Stimulated activated CD4-positive, alpha-beta T cell treated with anti-CD3 and anti-CD28 coated beads, Interleukin-15, amount 100 ng/mL, for 1 hour (primary cell): ENCODE measurements at places on chromosomes 7 and 10.

DNA sequence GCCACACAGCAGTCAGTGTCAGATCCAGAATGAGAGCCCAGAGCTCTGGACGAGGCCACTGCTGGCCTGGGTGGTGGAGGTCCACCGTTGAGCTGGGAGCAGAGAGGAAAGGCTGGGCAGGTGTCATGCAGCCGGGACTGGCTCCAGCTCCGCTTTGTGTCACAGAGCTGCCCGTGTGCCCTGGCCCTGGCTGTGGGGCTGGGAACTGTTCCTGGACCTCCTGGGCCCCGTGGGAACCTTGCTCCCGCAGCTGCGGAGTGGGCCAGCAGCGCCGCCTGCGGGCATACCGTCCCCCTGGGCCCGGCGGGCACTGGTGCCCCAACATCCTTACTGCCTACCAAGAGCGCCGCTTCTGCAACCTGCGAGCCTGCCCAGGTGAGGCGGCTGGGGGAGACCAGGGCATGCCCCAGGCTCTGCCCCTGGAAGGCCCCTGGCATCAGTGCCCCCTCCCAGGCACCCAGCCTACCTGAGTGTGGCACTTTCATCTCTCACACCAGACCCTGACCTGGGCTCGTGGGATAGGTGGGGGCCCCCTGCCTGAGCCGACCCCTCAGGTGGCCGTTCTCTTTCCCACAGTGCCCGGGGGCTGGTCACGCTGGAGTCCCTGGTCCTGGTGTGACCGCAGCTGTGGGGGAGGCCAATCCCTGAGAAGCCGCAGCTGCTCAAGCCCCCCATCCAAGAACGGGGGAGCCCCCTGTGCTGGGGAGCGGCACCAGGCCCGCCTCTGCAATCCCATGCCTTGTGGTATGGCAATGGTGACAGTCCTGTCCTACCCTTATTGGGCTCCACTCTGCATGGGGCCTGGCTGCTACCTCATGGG is 18.8 kb upstream of the ZNF862 start:
- DNase-seq = no peak

GRCh38 chr7:65746398-65746669 is 126.5 kb upstream of the VKORC1L1 start:
- DNase-seq = no peak

GRCh38 chr7:132061937-132062336 is 505.5 kb upstream of the PODXL start:
- no peak for DNase-seq

DNA sequence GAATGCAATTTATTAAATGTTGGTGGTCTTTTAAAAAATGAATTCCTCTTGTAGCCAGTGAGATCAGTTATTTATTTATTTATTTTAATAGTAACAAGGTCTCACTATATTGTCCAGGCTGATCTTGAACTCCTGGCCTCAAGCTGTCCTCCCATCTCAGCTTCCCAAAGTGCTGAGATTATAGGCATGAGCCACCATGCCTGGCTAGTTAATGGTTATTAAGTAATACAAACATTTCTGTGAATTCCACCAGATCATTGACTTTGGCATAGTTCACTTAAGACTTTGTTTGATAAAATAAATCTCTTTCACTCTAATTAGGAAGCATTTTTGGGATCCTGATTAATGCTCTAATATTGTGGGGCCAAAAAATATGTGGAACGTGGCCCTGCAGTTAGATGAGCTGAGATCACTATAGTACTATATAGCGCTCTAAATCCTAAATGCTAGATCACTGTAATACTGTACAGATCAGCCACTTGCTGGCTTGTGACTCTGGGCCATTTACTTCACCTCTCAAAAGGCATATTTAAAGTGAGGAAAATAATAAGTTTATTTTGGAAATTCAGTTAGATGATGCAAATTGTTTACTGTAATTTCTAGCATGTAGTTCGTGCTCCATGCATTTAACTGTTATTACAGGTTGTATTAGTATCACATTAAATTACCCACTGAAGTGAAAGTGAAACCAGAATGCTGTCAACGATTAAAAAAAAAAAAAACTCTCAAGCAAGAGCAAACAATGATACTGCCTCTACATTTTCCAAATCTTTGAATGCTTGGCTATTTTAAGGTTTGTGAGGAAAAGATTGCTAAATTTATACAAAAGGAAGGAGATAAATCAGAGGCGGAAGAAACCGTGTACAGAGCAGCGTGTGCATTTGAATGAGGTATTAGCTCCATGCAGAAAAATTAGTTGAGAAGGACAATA is 15.9 kb upstream of the FAS start:
- DNase-seq = no peak

DNA sequence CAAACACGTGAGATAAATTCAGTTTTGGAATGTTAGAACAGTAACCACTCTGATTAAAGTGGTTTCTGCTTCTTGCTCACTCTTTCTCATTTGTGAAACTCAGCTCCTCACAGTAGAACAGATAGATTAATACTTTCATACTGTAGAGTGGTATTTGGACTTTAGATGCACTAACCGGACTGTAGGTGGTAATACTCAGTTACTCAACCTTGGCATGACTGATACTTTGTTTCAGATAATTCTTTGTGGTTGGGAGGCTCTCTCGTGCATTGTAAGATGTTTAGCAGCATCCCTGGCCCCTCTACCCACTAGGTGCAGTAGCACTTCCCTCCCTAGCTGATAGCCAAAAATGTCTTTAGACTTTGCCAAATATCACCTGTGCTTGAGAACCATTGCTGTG is 37.6 kb downstream of the MCU start:
- no peak for DNase-seq

DNA sequence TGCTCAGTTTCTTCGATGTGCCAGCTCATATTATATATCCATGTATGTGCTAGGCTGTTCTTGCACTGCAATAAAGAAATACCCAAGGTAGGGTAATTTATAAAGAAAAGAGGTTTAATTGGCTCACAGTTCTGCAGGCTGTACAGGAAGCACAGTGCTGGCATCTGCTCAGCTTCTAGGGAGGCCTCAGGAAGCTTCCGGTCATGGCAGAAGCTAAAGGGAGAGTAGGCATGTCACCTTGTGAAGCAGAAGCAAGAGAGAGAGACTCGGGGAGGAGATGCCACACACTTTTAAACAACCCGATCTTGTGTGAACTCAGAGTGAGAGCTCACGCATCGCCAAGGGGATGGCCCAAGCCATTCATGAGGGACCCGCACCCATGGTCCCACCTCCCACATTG is 13.8 kb upstream of the ECHDC3 start:
- no peak for DNase-seq
